ENCODE measurements at places on chromosomes 2 and 18. TPM values are rescaled to one million over a fixed set of nuclear protein-coding genes. Genes with fewer than 3 reads are reported as not detected.

Gene NAT8
- not detected for total RNA-seq

Gene CYRIA
- total RNA-seq = 1.1 TPM

Gene REG1B
- not detected for total RNA-seq

Gene KHK
- total RNA-seq = 12.9 TPM

Gene CETN1
- not detected for total RNA-seq

Gene CCDC85A
- total RNA-seq = not detected

Gene DLGAP1
- 0.51 TPM for total RNA-seq

Gene CTLA4
- total RNA-seq = 132 TPM

Gene EML6
- total RNA-seq = 2.0 TPM

Gene SMIM21
- total RNA-seq = not detected

Gene ZRANB3
- 15.5 TPM for total RNA-seq

Gene GULP1
- not detected for total RNA-seq

Gene CCBE1
- 1.2 TPM for total RNA-seq

Gene IL36A
- total RNA-seq = not detected

Gene NEB
- 1.2 TPM for total RNA-seq

Gene HOXD1
- total RNA-seq = not detected

Gene SKA1
- total RNA-seq = 73.1 TPM

Gene CLEC4F
- not detected for total RNA-seq

Gene TTC39C
- 41.3 TPM for total RNA-seq

Gene GTF2A1L
- not detected for total RNA-seq

Gene RUFY4
- total RNA-seq = 1.9 TPM

Data from activated T-cell treated with anti-CD3 and anti-CD28 coated beads, Interleukin-2, amount 50 U/mL, for 72 hours (primary cell).